ENCODE measurements at places on chromosomes 13 and 19.

- peak; percentile 65 for DNase-seq
Measured at GRCh38 chr19:10505583-10506229, 2.5 kb upstream of the KEAP1 start.

- DNase-seq: no peak
Measured at GRCh38 chr13:114339857-114340534, 25.7 kb downstream of the CHAMP1 start.

DNA sequence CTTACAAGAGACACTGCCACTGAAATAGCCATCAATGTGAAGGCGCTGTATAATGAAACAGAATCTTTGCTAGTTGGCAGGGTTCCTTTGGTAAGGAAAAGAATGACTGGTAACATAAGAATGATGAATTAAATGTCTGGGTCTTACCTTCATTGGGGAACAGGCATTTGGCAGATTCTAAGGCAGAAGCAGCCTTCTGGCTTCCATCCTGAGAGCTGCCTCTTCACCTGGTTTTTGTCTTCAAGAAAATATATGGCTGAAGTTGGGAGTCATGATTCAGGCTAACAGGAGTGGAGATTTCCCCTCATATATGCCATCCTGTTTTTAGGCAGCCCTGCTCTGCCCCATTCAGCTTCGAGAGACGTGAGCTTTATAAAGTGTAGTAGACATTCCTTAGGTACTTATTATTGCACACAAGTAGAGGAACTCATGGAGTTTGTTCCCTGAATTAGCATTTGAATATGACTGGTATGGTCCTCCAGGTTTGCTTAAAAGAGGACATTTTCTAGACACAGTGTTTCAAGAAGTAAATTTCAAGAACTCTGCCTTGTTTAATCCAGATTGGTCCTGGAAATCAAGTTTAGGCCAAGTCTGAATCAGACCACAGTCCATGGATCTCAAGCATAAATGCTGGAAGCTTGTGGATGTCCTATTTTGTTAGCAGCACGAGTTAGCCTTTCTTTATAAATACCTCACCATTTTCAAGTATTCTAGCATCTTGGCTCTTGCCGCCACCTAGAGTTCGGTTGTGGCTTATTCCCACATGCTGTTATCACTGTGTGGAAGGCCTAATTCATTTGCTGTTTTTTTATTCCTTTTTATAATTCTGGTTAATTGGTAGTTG, 56.2 kb upstream of the AKAP11 start:
- DNase-seq: no peak

DNA sequence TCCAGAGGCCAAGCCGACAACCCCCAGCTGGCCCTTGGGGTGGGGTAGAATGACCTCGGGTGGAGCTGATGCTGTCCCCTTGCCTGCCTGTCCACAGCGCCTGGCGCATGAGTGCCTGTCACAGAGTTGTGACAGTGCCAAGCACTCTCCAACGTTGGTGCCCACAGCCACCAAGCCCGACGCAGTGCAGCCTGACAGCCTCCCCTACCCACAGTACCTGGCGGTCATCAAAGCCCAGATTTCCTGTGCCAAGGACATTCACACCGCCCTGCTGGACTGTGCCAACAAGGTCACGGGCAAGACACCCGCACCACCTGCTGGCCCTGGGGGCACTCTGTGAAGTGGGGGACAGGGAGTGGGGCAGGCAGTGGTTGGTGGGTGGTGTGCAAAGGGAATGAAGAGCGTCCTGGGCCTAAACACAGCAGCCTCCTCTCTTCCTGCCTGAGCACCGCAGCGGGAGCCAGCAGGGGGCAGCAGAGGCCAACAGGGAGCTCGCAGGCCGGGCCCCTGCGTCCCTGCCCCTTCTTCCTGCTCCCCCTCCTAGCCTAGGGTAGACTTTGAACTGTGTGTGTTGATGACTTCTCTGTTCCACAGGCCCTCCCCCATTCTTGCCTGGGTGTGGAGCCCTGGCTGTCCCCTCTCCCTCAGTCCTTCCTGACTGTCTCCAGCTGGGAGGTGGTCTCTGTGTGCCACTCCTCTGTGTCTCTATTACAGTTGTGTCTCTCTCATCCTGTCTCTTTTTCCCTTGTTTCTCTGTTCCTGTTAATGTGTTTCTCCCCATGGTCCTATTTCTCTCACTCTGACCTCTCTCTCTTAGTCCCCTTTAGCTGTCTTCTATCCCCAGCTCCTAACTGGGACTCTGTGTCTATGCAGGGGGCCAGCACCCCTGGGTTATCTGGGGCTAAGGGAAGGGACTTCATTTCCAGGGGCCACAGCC, 6.5 kb downstream of the MED29 start:
- DNase-seq: peak; percentile 87

GRCh38 chr13:107091428-107091827, 523.5 kb upstream of the ARGLU1 start:
- no peak for DNase-seq

- DNase-seq: no peak
Measured at GRCh38 chr19:39251846-39252245, 3.2 kb upstream of the IFNL4 start.

GRCh38 chr13:101626925-101627555, 174.6 kb downstream of the ITGBL1 start:
- DNase-seq: no peak

DNA sequence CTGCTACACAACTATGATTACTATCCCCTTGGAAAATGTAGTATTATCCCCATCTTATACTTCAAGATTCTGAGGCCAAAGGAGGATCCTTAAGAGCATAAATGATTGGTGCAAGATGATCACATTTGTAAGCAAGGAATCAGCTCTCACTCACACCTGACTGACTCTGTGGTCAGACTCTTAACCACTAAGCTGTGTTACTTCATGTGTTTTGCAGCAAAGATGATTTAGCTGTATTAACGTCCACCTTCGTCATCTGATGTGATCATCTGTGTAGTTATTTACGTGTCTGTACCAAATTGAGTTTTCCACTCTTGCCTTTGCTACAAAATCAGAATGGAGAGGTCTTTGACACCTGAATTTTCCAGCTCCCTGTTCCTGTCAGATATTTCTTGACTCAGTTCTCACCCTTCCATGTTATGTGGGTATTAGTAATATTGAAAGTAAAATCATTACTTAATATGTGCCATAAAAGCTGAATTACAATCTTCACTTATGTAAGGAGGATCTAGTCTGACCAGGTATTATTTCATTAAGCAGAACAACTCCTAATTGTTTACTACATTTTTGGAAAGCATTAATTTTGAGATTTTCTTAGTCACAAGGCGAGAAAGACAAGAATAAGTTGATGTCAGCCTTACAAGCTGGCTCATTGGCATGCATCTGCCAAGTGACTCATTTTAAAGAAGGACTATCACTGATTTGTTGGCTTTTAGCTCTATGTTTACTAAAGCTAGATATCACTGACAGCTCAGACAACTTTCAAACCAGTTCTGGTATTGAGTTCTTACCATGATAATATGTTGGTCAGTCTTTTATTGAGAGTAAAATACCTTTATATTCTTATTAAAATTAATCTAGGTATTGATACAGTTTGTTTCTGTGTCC, 1279.8 kb upstream of the PCDH9 start:
- DNase-seq: no peak

GRCh38 chr19:37221136-37221535, 3.1 kb downstream of the ZNF383 start:
- DNase-seq: no peak

GRCh38 chr19:17049711-17050280, 23.2 kb upstream of the CPAMD8 start:
- DNase-seq: no peak

- no peak for DNase-seq
Measured at GRCh38 chr19:11260996-11261395, 1.3 kb downstream of the DOCK6 start.

DNA sequence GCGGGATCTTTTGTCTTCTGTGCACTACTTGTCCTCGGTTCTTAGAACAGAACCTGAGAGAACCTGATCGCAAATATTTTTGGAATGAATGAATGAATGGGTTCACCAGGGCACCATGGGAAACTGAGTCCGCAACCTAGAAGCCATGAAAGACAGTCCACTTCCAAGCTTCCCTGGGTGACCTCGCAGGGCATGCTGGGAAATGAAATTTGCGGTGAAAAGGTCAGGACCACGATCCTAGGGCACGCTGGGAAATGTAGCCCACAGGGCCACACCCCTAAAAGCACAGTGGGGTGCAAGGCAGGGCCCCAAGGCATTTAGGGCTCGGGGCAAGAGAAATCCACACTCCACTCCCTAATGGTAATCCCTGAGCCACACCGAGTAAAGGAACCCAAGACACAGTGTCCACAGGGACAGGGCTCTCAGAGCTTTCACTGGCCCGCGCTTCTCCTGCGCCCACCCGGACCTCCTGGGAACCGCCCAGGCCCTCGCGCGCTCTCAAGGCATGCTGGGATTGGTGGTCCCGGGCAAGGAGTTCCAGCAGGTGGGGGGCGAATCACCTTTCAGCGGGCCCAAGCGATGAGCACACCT, 1.1 kb upstream of the PPP1R12C start:
- no peak for DNase-seq

DNA sequence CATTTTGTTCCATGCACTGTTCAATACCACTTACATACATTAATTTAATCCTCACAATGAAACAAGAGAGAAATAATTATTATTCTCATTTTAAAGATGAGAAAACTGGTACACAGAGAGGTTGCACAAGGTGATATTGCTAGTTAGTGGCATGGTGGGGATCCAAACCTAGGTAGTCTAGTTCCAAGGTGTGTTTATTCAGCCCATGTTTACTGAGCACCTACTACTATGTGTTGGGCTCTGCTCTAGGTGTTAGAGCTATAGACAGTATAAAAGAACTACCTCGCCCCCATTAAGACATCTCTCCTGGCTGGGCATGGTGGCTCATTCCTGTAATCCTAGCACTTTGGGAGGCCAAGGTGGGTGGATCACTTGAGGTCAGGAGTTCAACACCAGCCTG, 3.2 kb upstream of the PMIS2 start:
- no peak for DNase-seq

DNA sequence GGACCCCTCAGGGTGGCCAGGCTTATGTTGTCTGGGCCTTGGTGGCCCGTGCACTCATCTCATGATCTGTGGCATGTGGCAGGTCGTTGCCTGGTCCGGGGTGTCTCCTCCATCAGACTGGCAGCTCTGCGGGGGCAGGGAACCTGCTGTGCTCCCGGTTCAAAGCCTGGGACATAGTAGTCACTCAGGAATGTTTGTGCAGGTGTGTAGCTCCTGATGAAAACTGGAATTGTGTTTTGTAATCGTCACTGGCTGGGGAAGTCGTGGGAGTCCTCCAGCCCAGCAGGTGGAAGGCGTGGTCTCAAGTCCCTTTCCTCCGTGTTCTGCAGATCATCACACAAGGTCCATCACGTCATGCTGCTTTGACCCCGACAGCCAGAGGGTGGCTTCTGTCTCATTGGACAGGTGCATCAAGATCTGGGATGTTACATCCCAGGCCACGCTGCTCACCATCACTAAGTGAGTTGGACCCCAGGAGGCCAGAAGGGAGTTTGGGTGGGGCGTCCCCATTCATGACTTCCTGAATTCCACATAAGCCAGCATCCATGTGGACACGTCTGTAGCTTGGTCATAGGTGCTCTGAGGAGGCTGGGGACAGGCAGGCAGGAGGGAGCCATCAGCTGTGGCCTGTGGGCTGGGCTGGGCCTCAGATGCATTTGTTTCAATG, 19.1 kb downstream of the WDR88 start:
- no peak for DNase-seq

DNA sequence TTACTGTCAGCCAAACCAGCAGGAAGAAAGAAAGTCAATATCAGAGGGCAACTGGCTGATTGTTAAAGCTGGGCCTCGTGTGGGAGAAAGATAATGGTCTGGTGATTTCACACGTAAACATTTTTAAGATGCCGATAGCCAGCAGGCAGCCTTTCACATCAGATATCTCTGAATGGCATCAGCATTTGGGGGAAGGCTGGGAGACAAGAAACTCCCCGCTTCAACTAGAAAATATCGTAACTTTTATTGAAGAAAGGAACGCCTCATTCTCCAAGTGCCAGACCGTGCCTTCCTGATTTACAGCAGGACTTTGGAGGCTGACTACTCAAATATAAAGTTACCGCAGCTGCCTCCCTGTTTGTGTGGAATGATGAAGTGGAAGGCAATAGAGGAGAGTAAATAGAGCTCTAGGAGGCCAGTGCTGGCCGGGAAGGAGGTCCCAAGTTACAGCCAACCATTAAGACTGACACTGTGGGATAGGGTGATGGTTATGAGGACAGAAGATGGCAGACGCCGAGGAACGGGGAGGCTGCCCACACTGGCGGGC, 284.3 kb upstream of the MAB21L1 start:
- no peak for DNase-seq

DNA sequence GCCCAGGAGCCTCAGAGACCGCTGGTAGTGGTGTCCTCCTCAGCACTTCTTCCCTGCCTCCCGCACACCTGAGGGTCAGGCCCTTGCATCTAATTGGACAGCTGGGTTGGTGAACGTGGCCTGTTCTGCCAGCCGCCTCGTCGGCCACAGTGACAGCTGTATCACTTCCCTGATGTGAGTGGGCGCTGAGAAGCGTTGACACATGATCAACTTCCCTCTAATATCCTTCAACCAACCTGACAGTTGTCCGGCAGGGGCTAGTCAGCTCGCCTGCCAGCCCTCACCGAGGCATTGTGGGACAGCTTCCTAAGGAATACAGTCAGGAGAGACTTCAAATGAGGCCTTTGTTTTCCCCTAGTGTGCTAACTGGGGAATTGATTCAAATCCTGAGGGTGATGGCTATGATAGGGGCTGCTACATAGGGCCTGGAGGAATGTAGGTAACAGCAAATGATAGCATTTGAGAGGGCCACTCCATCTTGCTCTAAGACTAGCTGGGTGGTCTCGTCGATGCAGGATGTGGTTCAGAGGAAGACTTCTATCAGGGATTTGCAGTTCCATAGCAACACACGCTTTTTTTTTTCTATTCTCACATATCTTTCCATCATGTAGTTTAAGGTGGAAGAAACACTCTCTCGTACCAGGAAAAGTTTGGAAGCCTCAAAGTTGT, 230.8 kb downstream of the TSHZ3 start:
- no peak for DNase-seq

GRCh38 chr13:84358601-84359000, 476.3 kb upstream of the SLITRK1 start:
- no peak for DNase-seq

GRCh38 chr13:84649853-84650252, 767.6 kb upstream of the SLITRK1 start:
- DNase-seq: no peak

- no peak for DNase-seq
Measured at GRCh38 chr13:36839281-36839680, 20.3 kb downstream of the RFXAP start.

DNA sequence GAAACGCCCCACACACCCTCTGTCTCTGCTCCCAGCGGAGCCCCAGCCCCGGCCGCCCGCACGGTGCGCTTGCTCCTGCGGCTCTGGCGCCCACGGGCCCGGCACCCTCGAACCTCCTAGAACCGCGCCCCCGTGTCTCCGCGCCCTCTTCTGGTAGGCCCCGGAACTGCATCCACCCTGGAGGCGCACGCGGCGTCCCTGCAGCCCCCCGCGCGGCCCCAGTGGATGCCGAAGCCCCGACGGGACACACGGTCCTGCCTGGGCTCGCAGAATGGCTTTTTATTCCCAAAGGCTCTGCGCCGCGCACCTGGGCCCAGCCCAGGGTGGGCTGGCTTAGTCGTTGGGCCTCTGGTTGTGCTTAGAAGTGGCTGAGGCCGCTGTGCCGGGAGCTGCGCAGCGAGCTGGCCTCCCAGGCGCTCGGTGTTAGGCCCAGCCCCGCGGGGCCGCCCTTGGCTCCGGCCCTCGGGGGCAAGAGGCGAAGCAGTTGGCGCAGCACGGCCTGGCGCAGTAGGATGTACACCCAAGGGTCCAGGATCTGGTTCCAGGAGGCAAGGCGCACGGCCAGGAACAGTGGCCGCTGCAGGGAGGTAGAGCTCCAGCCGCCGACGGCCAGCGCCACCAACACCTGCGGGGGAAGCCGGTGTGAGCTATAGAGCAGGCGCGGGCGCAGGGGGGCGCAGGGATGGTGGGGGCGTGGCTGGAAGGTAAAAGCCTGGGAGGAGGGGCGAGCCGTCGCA, 2.8 kb downstream of the PTGER1 start:
- DNase-seq: peak; percentile 77

Measured in activated T-helper 1 cell treated with anti-CD3 and anti-CD28 coated beads, Interleukin-2, amount 50 U/mL, for 16 hours (primary cell).